Right hindlimb (tissue), 1 donor: ENCODE measurements at places on chromosomes 6 and 20.

DNA sequence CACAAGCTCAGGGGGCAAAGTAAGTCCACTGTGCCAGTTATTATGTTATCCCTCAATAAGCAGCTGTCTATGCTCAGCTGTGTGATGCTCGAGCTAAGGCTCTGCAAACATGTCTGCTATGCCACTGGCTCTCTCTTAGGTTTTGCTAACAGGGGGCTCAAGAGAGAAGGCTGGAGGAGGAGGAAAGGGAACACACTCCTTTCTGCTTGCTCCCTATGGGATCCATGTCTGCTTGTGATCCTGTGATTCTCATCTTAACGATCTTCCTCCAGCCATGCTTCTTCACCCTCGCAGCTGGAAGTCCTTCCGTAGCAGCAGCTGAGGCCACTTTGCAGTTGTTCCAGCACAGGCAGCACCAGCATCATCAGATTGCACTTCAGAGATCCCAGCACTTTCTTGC is 37.0 kb upstream of the IGF2R start:
- DNase-seq: peak; percentile 41

DNA sequence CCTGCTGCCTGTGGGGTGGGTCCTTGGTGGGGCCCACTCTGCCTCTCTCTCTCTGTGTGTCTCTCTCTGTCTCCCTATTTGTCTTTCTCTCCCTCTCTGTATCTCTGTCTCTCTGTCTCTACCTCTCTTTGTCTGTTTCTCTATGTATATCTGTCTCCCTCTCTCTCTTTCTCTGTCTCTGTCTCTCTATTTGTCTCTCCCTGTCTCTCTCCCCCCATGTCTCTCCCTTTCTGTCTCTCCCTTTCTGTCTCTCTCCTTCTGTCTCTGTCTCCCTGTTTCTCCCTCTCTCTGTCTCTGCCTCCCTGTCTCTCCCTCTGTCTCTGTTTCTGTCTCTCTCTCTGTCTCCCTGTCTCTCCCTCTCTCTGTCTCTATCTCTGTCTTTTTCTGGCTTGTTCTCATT is 353.2 kb downstream of the CDH4 start:
- no peak for DNase-seq

DNA sequence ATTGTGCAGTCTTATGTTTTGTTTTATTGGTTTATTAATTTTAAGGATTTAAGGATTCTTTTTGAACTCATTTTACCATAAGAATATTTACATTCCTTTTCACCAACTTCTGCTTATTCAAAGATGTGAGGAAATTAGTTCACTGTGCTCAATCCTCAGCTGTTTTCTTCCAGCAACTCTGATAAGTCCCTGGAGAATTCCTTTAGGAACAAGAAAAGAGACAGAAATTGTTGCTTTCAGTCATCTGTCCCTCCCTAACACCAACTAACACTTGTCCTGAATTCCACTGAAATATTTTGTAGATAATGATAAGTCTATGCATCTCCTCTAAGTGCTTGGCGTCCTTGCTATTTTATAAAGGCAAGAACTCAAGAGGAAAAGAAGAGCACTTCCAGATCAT is 334.8 kb upstream of the MARCKS start:
- no peak for DNase-seq

- no peak for DNase-seq
Observed at GRCh38 chr20:37803438-37804307, 99.3 kb upstream of the VSTM2L start.

DNA sequence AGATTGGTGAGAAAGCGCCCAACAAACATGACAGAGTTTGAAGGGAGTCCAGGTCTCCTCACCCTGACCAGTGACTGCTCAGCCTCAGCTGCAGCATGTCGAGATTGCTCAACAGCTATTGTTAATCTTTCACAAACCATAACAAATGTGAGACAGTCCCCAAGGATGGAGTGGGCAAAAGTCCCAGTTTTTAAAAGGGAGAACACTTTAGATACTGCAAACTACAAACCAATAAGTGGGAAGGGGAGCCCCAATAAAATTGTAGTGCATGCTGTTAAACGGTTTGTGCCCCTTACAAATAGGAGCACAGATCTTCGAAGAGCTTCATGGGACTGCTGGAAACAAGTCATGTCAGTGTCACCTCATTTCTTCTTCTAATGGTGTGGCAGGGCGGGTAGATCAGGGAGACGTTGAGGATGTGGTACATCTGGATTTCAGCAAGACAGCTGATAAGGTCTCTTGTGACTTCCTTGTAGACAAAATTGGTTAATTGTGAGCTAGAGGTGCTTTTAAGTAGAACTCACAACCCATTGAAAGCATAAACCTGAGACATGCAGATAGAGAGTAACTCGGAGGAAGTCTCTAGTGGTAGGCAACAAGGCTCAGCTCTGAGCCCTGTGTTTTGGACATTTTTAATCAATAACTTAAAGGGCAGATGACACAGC is 134.0 kb upstream of the ARMC2 start:
- DNase-seq: peak; percentile 61

GRCh38 chr20:16407251-16408067 is 165.8 kb downstream of the KIF16B start:
- no peak for DNase-seq

DNA sequence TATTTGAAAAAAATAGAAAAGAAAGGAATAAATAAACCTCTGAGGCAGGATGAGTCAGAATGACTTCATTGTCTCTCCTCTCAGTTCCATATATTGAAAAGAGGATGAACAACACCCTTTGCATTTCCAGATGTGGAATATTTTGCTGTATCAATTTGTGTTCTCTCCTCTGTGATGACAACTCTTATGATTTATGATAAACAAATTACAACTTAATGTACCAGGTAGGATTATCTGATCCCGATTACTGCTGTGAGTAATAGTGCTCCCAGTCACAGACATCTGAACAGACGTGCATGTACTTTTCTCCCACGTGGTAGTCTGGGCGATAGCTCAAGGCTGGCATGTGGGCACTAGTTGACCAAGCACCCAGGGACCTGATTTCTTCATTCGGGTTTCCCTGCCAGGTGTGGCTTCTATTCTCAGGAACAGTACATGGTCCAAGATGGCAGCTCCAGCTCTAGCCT is 142.1 kb upstream of the SULF2 start:
- DNase-seq: no peak

GRCh38 chr6:143696664-143697000 is 18.9 kb downstream of the PHACTR2 start:
- DNase-seq: no peak

- DNase-seq: peak; percentile 37
Observed at GRCh38 chr6:129314575-129314974, 395.4 kb downstream of the ARHGAP18 start.

- no peak for DNase-seq
Observed at GRCh38 chr6:72401865-72402264, 220.0 kb upstream of the KCNQ5 start.

- no peak for DNase-seq
Observed at GRCh38 chr6:125872259-125872921, 81.6 kb downstream of the NCOA7 start.

- DNase-seq: no peak
Observed at GRCh38 chr6:73078333-73078862, 146.9 kb downstream of the KHDC1L start.

DNA sequence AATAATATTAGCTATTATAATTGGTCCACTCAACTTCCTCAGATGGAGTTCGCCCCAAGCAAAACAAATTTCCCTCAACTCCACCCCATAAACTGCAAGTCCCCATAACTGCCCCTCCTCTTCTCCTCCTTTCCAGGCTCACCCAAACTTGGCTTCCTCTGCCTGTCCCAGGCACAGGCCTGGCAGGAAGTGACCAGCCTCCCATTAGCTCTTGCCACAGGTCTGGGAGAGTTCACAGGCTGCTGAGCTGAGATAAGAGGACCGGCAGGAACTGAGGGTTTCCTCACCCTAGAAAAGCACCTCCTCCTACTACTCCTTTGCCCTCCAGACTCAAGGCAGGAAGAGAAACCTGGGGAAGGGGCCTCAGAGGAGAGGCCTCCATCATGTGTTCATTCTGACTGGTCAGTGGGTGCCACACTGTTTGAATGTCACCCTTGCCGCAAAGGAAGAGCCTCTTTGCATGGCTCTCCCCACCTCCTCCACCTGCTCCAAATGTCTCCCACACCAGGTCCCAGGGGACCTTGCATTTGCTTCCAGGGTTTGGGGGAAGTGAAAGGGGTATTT is 24.5 kb upstream of the SMIM29 start:
- DNase-seq: no peak

DNA sequence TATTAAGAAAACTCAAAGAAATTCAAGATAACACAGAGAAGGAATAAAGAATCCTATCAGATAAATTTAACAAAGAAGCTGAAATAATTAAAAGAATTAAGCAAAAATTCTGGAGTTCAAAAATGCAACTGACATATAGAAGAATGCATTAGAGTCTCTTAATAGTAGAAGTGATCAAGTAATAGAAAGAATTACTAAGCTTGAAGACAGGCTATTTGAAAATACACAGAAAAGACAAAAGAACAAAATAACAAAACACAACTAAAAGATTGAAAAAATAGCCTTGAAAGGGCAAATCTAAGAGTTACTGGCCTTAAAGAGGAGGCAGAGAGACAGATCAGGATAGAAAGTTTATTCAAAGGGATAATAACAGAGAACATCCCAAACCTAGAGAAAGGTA is 12.1 kb downstream of the SNX14 start:
- no peak for DNase-seq

DNA sequence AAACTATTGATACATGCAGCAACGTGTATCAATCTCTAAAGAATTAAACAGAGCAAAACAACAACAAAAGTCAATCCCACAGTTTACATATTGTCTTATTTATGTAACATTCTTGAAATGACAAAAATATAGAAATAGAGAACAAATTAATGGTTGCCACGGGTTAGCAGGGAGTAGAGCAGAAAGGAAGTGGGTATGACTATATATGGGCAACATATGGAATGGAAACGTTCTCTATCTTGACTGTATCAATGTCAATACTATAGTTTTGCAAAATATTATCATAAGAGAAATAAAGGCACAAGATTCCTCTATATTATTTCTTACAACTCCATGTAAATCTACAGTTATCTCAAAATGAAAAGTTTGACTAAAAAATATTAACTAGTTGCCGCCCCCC is 12.8 kb downstream of the AK9 start:
- DNase-seq: no peak

DNA sequence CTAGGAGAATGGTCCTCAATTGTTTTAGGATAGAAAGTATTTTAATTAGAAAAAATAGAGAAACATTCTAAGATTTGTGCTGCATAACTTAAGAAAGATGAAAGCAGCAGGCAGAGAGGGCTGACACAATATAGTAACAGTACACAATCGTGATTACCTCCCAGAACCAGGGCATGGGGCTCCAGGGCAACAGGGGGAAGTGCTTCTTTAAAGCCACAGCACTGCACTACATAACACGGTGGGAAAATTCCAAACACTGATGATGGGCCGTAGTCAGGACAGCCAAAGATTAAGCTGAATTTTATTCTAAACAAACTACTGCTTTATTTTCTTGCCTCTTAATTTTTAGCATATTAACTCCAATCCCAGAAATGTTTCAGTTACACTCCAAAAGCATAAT is 14.4 kb downstream of the EXOC2 start:
- no peak for DNase-seq

- DNase-seq: no peak
Observed at GRCh38 chr6:142444376-142444775, 142.6 kb downstream of the ADGRG6 start.

- DNase-seq: no peak
Observed at GRCh38 chr20:4891190-4891763, 110.0 kb downstream of the SLC23A2 start.

GRCh38 chr6:52016915-52017748 is 70.3 kb downstream of the PKHD1 start:
- DNase-seq: no peak

DNA sequence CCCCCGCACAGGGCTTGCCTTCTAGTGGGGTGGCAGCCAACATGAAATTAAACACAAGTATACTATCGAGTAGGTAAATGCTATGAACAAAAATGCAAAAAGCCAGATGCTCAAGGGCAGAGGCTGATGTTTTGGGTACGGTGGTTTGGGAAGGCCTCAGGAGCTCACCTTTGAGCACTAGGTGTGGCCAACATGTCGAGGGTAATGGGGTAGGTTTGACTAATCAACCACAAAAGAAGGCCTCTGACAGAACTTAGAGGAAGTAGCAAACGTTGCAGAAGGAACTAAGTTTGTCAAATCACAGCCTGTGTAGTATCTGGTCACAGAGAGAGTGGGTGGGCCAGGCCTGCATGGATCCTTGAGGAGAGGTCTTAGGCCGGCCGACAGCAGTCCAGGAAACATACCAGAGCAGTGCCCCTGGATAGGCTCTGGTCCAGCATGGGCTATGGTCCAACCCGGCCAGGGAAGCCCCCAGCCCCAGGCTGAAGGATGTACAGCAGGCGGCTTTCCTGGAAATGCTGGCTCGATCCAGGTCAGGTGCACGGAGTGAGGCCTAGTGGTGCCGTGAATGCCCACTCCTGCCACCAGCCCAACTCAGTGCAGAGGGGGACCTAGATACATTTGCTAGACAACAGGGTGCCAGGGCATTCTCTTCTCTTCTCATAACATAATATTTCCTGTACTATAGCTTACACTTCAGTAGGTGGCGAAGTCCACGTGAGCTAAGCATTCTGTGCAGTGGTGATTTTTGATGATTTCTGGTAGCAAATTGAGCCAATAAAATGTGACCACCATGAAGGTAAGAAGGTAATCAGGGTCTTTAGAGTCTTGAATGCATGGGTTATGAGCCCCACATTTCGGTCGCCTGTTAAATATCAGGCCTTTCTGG is 56.3 kb upstream of the CD93 start:
- peak; percentile 11 for DNase-seq

GRCh38 chr6:118277631-118278030 is 270.5 kb upstream of the PLN start:
- DNase-seq: no peak
